ENCODE measurements at places on chromosomes 11 and 22.

- DNase-seq: no peak
Observed at GRCh38 chr22:45638834-45639746, 32.5 kb upstream of the ATXN10 start.

DNA sequence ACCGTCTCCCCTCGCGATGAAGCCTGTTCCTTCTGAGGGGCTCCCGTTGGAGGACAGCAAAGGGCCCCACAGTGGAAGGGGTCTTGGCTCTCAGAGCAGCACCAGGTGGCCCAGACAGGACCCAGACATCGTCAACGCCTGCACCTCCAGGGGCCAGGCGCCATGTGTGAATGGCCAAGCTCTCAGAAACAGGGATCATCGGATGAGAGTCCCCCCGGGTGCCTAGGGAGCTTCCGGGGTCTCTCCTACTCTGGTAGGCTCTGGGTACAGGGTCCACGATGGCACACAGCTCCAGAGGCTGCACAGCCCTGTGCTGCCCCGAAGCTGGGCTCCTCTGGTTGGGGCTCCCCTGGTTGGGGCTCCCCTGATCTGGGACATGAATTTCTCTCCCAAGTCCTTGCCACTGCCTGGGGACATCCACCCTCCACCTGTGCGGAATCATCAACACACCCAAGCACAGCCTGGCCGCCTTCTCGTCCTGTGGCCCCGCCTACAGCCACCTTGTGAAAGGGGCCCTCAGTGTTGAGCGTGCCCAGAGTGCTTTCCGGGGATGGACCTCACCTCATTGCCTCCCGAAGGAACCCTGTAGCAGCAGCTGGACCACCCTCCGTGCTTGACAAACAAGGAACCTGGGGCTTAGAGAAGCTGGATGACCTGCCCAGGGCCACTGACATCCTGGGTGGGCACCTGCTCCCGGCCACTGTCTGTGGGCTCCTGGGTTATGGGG lies 929.0 kb downstream of the BRD1 start:
- no peak for DNase-seq

DNA sequence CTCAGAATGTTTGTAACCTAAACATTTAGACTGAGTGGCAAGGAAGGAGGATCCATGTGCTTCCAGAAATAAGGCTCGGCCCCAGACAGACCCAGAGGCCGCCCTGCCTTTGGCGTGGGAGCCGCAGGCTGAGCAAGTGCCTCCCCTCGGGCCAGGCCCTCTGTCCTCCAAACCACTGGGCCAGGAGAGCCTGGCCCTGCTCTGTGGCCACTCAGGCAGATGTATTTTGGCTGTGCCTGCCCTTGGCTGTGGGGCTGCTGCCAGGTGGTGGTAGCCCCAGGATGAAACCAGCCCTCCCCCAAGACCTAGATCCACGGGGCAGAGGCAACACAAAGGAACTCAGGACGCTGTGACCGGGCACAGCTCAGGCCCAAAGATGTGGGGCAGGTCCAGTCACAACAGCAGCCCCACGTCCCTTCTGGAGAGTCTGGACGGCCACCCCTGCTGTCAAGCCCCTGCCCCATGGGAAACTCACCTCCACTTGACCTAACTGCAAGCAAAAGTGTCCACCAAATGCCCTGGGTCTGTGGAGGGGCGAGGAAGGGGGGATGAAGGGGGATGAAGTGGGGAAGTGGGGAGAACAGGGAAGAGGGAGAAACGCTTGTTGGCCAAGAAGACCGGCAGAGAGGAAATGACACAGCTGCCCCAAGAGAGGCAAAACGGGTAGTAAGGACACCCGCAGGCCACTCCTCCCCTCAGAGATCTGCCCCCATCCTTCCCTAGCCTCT lies 24.0 kb downstream of the PISD start:
- no peak for DNase-seq

- no peak for DNase-seq
Observed at GRCh38 chr22:18109410-18110193, 1.0 kb upstream of the TUBA8 start.

- no peak for DNase-seq
Observed at GRCh38 chr11:7612661-7613393, 60.5 kb downstream of the CYB5R2 start.

DNA sequence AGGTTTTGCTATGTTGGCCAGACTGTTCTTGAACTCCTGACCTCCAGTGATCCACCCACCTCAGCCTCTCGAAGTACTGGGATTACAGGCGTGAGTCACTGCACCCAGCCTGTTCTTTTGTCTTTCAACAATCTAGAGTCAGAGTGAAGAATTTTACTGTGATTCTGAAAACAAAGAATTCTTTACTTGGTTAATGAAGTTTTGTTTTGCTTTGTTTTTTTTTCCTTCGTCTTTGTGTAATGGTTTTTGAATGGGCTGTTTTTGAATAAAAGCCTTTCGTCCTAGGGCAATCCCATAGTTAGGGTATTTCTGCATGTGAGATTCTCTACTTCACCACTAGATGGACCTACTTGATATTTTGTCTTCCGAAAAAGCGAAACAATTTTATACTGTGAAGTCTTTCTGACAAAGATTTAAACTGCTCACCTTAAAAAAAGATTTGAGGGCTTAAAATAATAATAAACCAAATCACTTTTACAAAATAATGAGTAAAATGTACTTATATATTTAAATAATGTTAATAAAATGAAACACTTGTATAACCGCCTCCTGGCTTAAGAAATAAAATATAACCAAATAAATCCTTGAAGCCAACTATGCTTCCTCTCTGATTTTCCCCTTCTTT lies 43.4 kb upstream of the SC5D start:
- no peak for DNase-seq

DNA sequence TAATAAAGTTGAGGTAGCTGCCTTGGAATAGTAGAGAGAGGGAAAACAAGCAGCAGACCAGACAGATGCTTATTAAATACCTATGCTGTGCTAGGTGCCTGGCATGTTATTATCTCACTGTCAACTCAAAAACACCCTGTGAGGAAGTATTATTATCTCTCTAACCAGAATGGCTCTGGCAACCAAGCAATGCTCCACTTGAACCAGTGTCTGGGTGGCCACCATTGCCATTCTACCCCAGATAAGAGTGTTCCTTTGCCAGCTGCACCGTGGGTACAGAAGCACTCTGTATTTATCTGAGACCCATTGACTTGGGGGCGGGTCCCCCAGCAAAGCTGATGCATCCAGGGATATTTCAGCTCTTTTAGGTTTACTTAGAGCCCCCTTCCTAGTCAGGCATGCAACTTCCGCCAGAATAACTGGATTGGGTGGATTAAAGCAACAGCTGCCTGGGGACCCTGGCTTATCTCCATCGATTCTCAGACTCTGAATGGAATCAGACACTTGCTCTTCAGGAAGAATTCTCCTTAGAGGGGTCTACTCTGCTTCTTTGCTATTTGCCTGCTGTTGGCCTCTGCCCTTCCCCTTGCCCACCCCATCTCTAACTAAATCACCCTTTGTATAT lies 49.1 kb downstream of the RCN1 start:
- no peak for DNase-seq

DNA sequence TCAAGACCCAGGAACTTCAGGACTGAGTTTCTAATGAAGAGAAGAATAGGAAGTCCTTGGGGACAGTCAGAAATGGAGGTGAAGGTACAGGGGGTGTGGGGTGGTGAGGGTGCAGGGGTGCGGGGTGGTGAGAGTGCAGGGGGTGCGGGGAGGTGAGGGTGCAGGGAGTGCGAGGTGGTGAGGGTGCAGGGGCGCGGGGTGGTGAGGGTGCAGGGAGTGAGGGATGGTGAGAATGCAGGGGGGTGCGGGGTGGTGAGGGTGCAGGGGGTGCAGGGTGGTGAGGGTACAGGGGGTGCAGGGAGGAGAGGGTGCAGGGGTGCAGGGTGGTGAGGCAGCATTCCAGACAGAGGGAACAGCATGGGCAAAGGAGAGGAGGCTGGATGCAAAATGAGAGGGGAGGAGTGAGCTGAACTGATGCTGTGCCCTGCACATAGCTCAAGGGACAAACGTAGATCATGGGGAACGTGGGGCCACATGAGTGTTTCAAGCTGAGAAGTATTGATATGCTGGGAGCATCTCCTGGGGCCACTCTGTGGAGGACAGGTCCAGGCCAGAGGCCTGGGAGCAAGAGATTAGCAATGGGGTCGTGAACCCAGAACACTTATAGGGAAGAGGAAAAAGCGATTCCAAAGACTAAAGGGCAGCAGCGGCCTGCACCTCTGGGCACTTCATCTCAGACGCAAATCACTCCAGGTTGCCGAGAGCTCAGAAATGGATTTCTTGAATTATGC lies 23.7 kb upstream of the DAGLA start:
- DNase-seq: no peak

DNA sequence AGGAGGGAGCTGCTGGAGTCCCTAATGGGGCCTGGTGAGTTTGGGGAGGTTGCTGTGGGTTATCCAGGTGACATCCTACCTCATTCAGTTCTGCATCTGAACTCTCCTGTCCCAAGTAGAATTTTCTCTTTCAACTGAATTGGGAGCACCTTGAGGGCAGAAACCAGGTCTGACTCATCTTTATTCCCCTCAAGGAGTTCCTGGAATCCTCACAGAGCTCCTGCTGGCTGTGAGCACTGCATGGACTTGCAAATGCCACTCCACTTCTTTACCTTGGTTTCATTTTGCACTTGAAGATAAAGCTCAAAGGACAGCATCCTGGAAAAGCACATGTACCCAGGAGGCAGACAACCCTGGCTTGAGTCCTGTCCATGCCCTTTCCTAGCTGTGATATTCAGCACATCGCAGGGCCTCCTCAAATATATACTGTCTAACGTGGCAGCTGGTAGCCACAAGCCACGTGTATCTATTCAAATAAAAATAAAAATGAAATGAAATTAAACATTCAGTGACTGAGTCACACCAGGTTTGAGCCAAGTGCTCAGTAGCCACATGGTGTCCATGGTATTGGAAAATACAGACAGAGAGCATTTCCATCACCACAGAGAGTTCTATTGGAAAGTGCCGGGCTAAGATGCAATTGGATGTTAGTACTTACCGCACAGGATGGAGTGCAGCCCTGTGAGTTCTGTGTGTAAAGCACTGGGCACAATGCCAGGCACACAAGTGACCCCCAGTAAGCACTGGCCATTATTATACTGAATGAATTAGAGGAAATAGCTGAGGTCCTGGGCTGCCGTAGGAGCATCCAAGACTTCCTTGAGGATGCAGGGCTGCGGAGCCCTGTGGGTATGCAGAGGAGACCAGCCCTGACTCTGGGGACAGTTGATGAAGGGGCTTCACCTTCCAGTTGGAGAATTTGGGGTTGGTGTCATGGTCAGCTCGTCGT lies 149.0 kb downstream of the PKNOX2 start:
- DNase-seq: no peak

DNA sequence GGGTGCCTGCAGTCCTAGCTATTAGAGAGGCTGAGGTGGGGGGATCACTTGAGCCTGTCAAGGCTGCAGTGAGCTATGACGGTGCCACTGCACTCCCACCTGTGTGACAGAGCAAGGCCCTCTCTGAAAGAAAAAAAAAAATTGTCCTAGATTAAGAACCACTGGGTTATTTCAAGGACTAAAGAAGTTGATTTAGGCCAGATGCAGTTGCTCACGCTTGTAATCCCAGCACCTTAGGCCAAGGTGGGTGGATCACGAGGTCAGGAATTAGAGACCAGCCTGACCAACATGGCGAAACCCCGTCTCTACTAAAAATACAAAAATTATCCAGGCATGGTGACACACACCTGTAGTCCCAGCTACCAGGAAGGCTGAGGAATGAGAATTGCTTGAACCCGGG lies 129.0 kb downstream of the MRTFA start:
- no peak for DNase-seq

GRCh38 chr11:86138958-86139357 lies 70.1 kb upstream of the PICALM start:
- peak; percentile 36 for DNase-seq

GRCh38 chr11:88359114-88359513 lies 21.6 kb upstream of the CTSC start:
- no peak for DNase-seq

- DNase-seq: no peak
Observed at GRCh38 chr11:16155448-16155847, 200.9 kb downstream of the SOX6 start.

DNA sequence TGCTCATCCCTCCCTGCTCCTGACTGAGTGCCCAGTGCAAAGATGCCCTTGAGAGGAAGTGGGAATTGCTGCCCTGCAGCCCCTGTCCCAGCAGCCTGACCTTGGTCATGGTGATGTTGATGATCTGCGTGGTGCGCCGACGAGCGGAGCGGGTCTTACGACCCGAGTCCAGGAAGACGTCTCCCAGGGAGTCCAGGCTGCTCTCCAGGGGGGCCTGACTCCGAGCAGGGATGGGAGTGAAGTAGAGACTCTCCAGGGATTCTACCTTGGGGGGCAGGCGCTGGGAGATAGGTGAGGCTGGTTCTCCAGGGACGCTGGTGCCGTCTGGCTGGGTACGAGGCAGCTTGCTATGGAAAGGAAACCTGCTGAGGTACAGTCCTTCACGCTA lies 8.4 kb downstream of the IL18BP start:
- DNase-seq: no peak

- no peak for DNase-seq
Observed at GRCh38 chr11:125215976-125216375, 51.4 kb downstream of the PKNOX2 start.

DNA sequence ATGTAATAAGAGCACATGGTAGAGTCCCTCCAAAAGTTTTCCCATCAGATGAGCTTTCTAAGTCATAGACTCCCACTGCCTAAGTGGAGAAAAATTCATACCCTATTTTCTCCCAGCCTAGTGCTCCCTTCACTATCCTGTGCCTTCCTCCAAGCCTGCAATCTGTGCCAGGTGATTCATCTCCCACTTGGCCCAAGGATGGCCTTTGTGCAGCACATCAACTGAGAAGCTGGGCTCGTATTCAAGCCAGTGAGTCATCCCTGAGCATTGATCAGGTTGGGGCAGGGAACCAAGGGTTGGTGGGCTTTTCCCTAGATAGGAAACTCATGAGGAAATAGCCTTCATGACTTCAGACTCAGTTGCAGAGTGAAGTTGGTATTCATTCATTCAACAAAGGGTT lies 64.6 kb downstream of the PANX1 start:
- no peak for DNase-seq

DNA sequence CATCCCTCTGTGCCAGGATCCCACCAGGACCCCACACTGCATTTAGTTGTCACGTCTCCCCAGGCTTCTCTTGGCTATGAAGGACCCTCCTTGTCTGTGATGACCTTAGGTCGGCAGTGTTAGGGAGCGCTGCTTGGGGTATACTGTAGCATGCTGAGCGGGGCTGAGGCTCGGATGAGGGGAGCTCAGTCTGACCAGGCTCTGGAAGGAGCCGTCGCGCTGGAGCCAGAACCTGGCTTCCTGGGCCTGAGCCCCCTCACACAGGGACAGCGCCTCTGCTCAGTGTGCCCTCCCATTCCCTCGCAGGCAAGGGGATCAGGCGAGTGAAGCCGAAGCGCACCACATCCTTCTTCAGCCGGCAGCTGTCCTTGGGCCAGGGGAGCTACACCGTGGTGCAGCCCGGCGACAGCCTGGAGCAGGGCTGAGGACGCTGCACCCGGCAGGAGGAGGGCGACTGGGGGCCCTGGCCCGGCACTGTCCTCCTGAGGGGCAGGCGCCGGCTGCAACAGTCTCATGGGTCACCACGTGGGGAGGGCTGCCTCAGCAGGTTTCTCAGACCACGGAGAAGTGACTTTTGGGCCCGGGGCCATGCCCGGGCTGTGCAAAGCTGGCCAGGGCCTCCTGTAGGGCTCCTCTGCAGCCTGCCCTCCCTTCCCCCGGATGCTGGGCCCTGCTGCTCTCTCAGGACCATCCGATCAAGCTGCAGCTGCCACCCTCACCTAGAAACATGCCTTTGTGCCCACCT lies 11.5 kb upstream of the NEAT1 start:
- DNase-seq: no peak

GRCh38 chr11:127919206-127920000 lies 668.0 kb downstream of the ETS1 start:
- DNase-seq: no peak

All from activated T-cell treated with anti-CD3 and anti-CD28 coated beads, Interleukin-2, amount 50 U/mL, for 48 hours (primary cell).